NCI-H82 (cell line): ENCODE measurements at places on chromosomes 1 and 21.
A peak's percentile ranks its signal among the peaks of the same experiment; 100 is the strongest.

DNA sequence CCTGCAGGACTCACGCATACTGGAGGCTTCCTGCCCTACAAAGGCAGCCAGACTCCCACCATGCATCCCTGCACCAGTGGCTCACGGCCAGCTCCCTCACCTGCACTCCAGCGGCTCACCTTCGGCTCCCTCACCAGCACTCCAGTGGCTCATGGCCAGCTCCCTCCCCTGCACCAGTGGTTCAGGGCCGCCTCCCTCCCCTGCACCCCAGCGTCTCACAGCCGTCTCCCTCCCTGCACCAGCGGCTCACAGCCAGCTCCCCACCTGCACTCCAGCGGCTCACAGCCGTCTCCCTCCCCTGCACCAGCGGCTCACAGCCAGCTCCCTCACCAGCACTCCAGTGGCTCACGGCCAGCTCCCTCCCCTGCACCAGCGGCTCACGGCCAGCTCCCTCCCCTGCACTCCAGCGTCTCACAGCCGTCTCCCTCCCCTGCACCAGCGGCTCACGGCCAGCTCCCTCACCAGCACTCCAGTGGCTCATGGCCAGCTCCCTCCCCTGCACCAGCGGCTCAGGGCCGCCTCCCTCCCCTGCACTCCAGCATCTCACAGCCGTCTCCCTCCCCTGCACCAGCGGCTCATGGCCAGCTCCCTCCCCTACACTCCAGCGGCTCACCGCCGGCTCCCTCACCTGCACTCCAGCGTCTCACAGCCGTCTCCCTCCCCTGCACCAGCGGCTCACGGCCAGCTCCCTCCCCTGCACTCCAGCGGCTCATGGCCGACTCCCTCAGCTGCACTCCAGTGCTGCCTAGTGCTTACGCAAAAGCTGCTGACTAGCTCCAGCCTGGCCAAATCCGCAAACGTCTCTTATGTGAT, 324.5 kb downstream of the NPHP4 start:
- DNase-seq, result no peak

GRCh38 chr1:220685879-220686278, 4.3 kb upstream of the C1orf115 start:
- peak; percentile 35 for DNase-seq

DNA sequence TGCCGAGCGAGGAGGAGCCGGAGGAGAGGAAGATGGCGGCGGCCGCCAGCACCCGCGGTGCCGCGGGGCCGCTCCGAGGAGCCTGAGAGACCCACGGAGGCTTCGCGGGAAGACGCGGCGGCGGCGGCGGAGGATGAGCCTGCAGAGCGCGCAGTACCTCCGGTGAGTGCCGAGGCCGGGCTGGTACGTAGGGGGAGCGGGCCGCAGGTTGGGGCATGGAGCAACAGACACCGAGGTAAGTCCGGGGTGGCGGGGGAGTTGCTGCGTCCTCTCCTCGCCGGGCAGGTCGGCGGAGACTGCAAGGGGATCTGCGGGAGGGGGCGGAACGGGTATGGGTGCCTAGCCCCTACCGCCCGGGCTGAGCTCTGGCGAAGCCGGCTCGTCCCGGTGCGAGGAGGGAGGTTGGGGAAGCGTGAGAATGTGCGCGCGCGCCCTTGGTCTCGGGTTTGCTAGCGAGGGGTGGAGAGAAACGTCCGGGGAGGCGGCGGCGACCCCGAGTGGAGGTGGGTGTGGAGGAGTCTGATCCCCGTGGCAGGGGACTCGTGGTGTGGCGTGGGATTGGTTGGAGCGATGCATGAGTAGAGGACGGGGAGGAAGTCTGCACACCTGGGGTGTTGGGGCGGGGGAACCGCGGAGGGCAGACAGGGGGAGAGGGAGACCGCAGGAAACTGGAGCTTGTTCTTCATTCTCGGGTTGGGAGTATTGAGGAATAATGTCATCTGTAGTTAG, at the start of gene SMG7:
TSS of gene SMG7 (plus strand) at position 12 of the 729 bp plus-strand sequence. CDS start at position 134, 122 bp downstream.
- peak; percentile 69 for DNase-seq

DNA sequence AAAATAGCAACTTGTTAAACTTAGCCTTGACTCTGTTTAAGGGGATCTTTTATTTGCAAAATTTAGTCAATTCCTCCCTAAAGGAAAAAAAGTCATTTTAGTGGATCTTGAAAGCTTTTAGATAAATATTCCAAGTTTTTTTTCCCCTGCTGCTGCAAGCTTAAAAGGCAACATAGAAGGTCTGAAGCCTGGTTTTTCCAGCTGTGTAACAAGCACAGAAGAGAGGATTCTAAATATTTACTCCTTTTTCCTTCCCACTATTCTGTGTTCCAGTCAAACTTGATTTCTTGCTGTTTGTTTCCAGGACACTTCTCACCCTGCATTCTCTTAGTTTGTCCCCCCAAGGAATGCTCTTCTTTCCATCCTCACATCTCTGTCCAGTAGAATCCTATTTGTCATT, 86.7 kb downstream of the NFIA start:
- no peak for DNase-seq
